Airway epithelial cell (primary cell): ENCODE measurements at places on chromosomes 2 and 18. TPM values are rescaled to one million over a fixed set of nuclear protein-coding genes. Genes with fewer than 3 reads are reported as not detected.

PRKD3 gene
- 13.2 and 22.5 TPM in 2 replicates for total RNA-seq

ASXL3 gene
- total RNA-seq = under 0.01 and 0.05 TPM in 2 replicates

ST6GAL2 gene
- total RNA-seq = 0.23 TPM in 1 of 2 replicates, not detected in the other

IMPA2 gene
- 56.8 and 57.8 TPM in 2 replicates for total RNA-seq

COL4A3 gene
- not detected in 2 replicates for total RNA-seq

SERPINB8 gene
- total RNA-seq = 15.0 and 17.1 TPM in 2 replicates

PDE1A gene
- total RNA-seq = under 0.01 TPM in 1 of 2 replicates, not detected in the other

SPDYA gene
- 0.28 TPM in 2 replicates for total RNA-seq

LRRTM4 gene
- total RNA-seq = not detected in 2 replicates

DSG4 gene
- total RNA-seq = 0.05 and 0.07 TPM in 2 replicates

MC2R gene
- not detected in 2 replicates for total RNA-seq

CNTNAP5 gene
- total RNA-seq = not detected in 2 replicates

MROH2A gene
- total RNA-seq = not detected in 2 replicates

LGALSL gene
- 26.9 and 50.7 TPM in 2 replicates for total RNA-seq

BCL11A gene
- 9.3 and 10.8 TPM in 2 replicates for total RNA-seq

WNT10A gene
- 13.2 and 16.2 TPM in 2 replicates for total RNA-seq

LOXL3 gene
- 0.33 and 0.56 TPM in 2 replicates for total RNA-seq

PAIP2B gene
- 5.0 and 5.9 TPM in 2 replicates for total RNA-seq

APCDD1 gene
- total RNA-seq = 0.28 and 0.35 TPM in 2 replicates

ASB18 gene
- total RNA-seq = not detected in 2 replicates

CPO gene
- not detected in 2 replicates for total RNA-seq

TNFAIP6 gene
- total RNA-seq = 0.35 TPM in 1 of 2 replicates, not detected in the other

SCYGR8 gene
- not detected in 2 replicates for total RNA-seq

MBD2 gene
- total RNA-seq = 40.5 and 56.6 TPM in 2 replicates

DYNAP gene
- 0.14 TPM in 1 of 2 replicates, not detected in the other for total RNA-seq

MARCO gene
- not detected in 2 replicates for total RNA-seq

FAM237A gene
- not detected in 2 replicates for total RNA-seq

LRP2 gene
- total RNA-seq = not detected in 2 replicates

RIT2 gene
- total RNA-seq = not detected in 2 replicates

PLEK gene
- 0.05 TPM in 1 of 2 replicates, not detected in the other for total RNA-seq

CYP1B1 gene
- total RNA-seq = 53.8 and 56.9 TPM in 2 replicates

GRHL1 gene
- 33.9 and 50.1 TPM in 2 replicates for total RNA-seq

AFTPH gene
- total RNA-seq = 23.3 and 25.2 TPM in 2 replicates

WDR75 gene
- 36.6 and 42.1 TPM in 2 replicates for total RNA-seq

MBP gene
- total RNA-seq = 8.9 and 16.8 TPM in 2 replicates

NCOA1 gene
- total RNA-seq = 2.8 and 4.5 TPM in 2 replicates

REEP1 gene
- 0.14 TPM in 1 of 2 replicates, not detected in the other for total RNA-seq

TWIST2 gene
- 10.0 and 14.7 TPM in 2 replicates for total RNA-seq
